ENCODE measurements at places on chromosomes 12 and 14.

DNA sequence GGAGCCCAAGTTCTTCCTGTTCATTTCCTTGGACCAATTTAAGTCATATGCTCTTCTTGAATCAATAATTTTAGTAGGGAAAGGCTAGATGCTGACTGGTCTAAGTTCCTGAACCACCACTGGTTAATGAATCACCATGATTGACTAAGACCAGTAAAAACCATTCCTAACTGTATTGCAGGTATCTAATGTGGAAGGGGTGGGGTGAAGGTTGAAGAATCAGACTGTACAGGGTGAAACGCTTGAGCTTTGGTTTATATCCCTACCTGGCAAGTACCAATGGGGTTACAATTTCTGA is 100.1 kb downstream of the DYRK2 start:
- DNase-seq: no peak

GRCh38 chr12:19457561-19457960 is 18.3 kb downstream of the AEBP2 start:
- no peak for DNase-seq

DNA sequence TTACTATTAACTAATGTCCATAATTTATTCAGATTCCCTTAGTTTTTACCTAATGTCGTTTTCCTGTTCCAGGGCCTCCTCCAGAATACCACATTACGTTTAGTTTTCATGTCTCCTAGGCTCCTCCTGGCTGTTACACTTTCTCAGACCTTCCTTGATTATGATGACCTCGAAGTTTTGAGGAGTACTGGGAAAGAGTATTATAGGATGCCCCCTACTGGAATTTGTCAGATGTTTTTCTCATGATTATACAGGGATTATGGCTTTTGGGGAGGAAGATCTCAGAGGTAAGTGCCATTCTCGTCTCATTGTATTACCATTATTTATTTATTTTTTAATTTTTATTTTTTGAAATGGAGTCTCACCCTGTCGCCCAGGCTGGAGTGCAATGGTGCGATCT is 17.7 kb upstream of the C1S start:
- DNase-seq: no peak

DNA sequence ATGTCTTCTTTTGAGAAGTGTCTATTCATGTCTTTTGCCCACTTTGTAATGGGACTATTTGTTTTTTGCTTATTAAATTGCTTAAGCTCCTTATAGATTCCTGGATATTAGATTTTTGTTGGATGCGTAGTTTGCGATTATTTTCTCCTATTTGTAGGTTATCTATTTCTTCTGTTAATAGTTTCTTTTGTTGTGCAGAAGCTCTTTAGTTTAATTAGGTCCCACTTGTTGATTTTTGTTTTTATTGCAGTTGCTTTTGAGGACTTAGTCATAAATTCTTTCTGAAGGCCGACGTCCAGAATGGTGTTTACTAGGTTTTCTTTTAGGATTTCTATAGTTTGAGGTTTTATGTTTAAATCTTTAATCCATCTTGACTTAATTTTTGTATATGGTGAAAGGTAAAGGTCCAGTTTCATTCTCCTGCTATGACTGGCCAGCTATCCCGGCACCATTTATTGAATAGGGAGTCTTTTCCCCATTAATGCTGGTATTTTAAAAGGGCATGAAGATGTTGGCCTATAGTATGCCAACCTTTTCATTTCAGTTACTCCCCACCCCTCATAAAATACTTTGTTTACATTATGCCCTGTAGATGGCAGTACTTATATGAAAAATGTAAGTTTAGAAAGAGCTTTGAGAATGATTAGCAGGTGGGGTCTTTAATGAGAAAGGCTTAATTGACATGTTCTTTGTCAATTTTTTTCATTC is 62.9 kb upstream of the PSMA6 start:
- DNase-seq: no peak

- no peak for DNase-seq
Observed at GRCh38 chr12:47789712-47790489, 16.9 kb downstream of the SLC48A1 start.

DNA sequence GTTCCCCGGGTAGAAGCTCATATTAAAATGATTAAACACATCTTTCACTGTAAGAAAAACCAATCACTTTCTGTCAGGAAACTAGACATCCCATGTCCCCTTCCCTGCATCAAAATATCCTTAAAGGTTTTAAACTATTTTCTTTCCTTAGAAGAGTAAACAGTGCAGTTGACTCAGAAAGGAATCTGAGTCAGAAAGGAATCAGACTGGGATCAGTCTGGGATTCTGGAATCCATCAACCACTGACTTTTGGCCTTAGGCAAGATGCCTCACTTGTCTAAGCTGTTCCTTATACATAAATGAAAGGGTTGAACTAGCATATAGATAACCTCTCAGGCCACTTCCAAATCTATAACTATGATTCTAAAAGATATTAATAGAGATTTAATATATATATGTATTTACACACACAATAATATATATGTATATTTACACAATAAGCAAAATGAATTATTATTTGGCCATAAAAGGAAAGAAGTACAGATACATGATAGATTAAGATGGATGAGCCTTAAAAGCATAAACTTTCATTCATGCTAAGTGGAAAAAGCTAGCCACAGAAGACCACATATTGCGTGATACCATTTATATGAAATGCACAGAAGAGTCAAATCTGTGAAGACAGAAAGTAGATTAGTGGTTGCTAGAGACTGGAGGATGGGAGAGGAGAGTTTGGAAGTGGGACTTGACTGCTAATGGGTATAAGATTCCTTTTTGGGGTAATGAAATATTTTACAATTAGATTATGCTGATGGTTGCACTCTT is 114.4 kb downstream of the SLC38A1 start:
- DNase-seq: no peak

DNA sequence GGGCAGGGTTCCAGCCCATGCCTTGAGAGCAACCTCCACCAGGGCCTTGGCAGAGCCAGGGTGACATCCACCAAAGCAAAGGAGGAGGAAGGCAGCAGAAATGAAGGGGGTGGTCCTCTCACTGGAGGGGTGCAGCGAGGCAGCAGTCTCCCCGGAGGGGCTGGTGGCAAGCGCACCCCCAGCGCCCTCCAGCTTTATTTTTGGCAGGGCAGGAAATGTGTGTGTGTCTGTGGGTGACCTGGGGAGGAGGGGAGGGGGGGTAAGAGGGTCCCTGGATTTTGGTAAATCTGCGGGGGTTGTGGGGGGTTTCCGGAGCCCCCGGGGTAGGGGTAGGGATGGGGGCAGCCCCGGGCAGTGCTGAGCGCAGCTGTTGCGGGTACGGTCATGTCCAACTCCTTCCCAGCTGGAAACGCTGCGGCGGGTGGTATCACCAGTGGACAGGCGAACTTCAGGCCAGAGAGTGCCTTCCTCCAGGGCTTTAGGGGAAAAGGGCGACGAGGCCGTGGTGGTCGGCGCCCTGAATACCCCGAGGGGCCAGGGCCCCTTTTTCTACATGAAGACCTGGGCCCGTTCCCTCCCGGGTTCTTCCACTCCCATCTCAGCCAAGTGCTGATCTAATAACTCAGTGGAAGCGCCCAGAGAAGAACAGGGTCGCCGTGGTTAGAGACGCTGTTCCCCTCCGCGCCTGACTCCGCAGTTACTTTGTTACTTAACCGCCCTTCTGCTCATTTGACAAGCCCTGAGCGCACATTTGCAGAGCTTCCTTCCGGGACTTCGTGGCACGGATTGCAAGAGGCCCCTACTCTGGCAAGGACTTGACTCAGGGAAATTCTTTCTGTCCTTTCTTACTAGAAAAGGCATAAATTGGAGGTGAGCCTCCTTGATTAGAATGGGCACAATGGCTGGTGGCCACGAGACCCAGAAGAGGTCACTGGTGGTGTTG is 55.2 kb downstream of the FOS start:
- peak; percentile 15 for DNase-seq

GRCh38 chr14:24993631-24994030 is 56.3 kb downstream of the STXBP6 start:
- DNase-seq: no peak

- no peak for DNase-seq
Observed at GRCh38 chr12:39780913-39781446, 161.4 kb upstream of the ABCD2 start.

DNA sequence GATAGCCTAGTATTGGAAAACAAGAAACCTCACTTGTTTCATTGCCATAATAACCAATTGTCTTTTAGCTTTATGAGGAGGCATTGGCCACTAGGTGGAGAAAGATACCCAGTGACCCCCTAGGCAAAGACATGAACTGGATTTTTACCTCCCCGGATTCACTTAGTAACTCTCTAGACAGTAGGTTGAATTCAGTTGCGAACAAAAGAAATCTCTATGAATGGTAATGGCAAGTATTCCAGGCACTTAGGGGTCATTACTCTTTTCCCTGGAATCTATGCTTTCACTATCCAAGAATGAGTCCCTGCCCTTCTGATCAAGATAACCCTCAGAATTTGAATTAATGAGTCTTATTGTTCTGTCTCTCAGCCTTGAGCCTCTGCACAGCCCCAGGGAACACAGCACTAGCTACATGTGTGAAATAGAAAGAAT is 29.5 kb upstream of the RHOJ start:
- no peak for DNase-seq

- DNase-seq: no peak
Observed at GRCh38 chr12:92582475-92582874, 120.3 kb upstream of the PLEKHG7 start.

DNA sequence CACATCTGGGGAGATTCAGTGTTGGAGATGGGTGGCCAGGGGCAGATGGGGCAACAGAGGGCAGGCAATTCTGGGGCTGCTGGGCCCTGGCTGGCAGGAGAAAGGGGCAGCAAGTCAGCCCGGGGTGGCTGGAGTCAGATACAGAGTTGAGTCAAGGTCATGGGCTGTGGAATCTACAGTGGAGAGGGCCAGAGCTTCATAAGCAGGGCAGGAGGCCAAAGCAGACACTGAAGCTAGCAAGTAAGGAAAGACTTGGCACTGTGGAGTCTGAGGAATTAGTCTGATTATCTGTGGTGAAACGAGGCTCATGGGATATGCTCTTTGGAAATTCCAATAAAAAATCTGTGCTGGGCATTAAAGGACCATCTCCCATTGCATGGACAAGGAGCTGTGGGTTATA is 95.5 kb downstream of the TMX1 start:
- no peak for DNase-seq

- DNase-seq: no peak
Observed at GRCh38 chr12:40229690-40230651, 5.2 kb downstream of the LRRK2 start.

DNA sequence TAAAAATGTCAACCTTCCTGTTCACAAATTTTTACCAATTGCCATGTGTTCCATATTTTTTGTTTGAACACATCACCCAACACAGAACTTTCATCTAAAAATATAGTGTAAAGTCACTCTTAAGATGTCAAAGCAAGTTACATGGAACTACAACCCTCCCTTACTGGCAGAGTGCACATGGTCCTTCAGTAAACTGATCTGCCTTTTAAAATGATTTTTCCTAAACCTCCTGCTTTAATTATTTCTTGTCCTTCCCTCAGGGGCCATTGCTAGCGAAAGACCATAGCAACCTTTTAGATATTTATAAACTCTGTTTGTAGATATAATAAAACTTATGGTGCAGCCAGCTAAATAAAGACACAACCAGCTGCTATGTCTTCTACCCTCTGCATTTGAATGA is 255.2 kb upstream of the FAR2 start:
- DNase-seq: no peak

DNA sequence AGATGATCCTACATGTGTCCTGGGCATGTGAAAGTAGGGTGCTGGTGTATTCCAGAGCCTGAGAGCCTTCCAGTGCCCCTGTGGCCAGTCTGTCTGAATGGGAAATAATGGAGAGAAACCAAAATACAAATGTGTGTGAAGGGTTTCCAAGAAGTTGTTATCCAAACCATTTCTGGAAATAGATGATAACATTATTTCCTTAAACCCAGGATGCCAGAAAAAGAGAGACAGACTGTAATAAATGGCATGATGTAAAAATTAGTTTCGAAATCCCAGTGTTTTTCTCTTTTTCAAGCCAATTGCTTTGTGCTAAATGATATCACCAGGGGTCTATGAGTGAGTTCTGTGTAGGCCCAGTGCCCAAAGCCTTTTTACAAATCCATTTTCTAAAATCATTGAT is 175.3 kb downstream of the PHLDA1 start:
- DNase-seq: no peak

- no peak for DNase-seq
Observed at GRCh38 chr12:117127933-117128823, 29.0 kb upstream of the TESC start.
